Stimulated activated CD4-positive, alpha-beta T cell treated with anti-CD3 and anti-CD28 coated beads, Interleukin-4, amount 100 ng/mL, for 24 hours (primary cell): ENCODE measurements at places on chromosomes 13 and 19.
A peak's percentile ranks its signal among the peaks of the same experiment; 100 is the strongest.

DNA sequence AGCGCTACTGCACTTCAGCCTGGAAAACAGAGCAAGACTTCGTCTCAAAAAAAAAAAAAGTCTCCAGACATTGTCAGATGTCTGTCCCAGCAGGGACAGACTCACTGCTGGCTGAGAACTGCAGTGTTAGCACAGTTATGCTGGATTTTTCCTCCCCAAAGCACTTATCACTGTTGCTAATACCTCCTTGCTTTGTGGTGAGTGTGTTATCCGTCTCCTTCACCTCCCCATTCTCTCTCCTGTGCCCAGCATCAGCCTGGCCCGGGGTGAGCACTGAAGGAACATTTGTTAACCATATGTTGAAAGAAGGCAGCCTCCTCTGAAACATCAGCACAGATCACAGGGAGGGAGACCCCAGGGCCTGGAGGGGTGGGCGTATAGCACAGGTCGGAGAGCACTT is 11.3 kb downstream of the MYO9B start:
- DNase-seq = no peak

- DNase-seq = no peak
These were observed 47.7 kb downstream of the DOCK9 start for GRCh38 chr13:98930151-98930591.

DNA sequence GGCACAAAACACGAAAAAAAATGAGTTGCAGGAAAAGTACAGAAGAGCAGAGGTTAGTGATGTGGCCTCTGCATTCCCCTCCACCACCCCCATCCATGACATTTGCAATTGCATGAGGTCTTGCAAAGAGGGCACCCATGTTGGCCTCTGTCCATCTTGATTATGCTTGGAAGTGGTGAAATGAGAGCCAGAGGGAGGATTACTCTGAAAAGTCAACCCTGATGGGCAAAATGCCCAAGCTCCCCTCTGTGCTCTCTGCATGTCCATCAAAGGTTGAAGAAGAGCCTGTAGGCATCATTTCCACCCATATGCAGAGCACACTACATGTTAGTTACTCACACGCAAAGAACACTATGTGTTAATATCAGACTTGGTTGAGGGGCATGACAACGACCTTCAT is 71.4 kb downstream of the SLC15A1 start:
- no peak for DNase-seq

GRCh38 chr13:100513987-100514670 is 74.5 kb downstream of the GGACT start:
- DNase-seq = no peak

- DNase-seq = no peak
These were observed 1146.1 kb downstream of the EFNB2 start for GRCh38 chr13:105389373-105389772.

- DNase-seq = no peak
These were observed 17.6 kb upstream of the RASA3 start for GRCh38 chr13:114149774-114150740.

DNA sequence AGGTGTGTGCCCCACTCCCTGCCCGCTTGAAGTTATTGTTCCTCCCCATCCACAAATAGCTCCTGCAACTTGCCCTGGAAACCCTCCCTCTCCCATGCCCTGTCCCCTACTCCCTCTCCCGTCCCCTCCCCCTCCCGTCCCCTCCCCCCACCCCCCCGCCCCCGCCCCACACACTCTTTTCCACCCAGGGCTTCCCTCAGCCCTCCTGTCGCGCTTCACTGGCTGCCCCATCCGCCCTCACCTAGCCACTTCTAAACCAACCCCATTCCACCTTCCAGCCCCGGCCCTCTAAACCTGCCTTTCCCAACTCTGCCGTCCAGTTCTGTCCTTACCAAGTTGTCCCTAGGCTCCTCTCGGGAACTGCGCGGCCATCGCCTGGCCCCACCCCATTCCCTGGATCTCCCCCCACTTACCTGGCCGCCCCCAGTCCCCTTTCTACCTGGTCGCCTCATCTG is 993 bp downstream of the RGL3 start:
- DNase-seq = no peak

- DNase-seq = no peak
These were observed 354.9 kb upstream of the SPRY2 start for GRCh38 chr13:80695841-80696240.

- DNase-seq = no peak
These were observed 8.4 kb downstream of the RGL3 start for GRCh38 chr19:11410682-11411081.

DNA sequence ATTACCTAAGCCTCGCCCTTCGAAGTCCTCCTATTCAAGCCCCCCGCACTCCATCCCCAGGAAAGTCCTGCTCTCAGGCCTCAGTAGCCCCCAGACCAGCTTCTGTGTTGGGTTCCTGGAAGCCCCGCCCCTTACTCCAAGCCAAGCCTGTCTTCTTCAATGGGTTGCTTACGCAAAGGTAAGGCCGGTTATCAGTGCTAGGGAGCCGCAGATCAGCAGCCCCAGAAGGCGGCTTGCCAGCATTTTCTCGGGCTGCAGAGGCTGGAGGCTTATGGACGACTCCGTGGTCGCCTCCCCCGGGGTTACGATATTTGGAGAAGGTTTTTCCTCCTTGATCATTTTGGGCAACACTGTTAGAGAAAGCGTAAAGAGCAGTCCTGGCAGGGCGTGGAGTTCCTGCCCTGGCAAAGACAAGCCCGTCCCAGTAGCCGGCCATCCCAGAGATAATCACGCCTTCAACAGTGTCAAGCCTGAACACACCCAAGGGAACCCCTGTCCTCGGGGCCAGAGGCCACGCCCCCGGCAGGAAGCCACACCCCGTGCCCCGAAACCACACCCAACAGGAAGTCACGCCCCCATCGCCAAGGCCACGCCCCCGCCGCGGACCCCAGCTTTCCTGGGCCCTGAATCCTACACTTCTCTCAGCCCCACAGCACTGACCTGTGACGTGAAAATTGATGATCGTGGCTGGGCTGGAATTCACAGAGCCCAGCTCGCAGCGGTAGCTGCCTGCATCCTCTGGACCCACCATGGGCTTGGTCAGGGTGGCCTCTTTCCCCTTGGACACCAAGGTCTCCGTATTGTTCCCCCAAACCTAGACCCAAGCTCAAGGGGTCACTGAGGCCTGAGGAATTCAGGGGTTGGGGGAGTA is 954 bp upstream of the RASIP1 start:
- DNase-seq = peak; percentile 32

DNA sequence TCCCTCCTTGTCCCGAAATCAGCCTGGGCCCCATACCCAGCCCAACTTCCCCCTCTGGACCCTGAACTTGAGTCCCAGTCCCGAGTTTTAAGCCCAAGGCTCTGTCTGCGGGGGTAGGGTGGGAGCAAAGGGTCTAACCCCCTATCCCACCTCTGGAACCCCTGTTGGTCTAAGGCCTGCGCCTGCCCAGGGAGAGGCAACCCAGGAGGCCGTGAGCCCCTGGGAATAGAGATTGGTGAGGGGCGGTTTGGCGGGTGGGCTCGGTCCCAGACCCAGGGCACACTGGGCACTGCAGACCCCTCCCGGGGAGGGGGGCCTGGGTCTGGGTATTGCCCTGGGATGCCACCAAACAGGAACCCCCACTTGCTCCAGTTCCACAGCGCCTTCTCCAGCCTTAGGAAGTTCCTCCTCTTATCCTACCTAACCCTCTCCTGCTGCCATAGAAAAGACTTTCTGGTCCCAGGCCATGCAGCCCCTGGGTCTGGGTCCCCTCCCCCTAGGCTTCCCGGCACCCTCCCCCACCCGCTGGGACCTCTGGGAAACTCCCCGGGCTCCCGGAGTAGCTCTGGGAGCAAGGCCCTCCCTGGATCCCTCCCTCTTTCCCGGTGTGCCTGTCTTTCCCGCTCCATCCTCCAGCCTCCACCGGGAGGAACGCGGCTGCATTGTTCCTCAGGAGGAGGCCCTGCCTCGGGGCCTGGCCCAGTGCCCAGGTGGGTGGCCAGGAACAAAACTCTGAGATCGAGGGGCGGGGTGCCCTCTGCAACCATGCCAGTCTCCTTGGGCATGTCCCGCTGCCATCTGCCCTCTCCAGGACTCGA is 33.6 kb upstream of the NANOS3 start:
- DNase-seq = no peak

DNA sequence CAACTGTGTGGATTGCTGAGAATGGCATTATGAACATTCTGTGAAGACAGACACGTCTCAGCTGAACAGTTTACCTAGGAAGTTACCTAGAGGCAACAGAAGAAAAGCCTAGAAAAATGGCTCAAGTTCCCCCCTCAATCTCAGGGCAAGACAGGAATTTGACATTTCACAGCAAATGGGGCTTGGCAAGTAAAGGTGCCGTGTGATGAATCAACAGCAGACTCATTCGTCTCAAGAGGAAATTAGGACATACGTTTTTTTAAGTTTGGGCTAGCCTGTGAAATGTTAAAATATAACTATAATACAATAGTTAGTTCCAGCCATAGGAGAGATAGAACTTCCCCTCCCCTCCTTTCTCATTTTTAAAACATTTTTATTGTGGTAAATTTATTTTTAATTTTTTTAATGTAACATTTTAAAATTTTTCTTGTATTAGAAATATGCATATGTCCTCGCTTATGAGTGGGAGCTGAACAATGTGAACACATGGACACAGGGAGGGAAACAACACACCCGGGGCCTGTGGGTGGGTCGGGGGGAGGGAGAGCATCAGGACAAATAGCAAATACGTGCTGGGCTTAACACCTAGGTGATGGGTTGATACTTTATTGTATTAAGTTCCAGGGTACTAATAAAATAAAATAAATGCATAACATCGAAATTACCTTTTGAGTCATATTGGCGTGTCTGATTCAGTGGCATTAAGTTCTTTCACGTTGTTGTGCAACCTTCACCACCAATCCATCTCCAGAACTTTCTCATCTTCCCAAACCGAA is 116.0 kb downstream of the COL4A2 start:
- no peak for DNase-seq

DNA sequence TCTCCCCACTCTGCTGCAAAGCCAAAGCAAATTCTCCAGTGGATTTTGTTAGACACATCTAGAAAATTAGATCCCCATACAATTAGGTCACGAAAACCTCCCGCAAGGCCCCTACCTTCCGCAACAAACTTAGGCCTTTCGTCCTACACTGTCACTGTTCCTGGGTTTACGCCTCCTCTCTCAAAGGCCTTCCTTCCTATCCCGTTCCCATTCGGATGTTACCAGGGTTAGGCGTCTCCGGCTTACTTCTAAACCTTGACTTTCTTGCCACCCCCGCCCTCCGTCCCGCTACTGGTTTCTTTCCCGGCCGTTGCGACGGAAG is 754 bp downstream of the RNF6 start:
- DNase-seq = no peak

DNA sequence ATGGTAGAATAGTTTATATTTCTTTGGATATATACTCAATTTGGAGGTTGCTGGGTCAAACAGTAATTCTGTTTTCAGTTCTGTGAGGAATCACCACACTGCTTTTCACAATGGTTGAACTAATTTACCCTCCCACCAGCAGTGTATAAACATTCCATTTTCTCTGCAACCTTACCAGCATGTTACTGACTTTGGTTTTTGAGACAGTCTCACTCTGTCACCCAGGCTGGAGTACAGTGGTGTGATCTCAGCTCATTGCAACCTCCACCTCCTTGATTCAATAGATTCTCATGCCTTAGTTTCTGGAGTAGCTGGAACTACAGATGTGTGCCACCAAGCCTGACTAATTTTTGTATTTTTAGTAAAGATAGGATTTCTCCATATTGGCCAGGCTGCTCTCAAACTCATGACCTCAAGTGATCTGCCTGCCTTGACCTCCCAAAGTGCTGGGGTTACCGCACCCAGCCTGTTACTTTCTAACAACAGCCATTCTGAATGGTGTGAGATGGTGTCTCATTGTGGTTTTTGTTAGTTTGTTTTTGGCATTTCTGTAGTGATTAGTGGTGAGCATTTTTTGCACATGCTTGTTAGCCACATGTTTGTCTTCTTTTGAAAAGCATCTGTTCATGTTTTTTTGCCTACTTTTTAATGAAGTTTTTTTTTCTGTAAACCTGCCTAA is 12.5 kb downstream of the ZNF714 start:
- DNase-seq = no peak

GRCh38 chr19:12364391-12365235 is 870 bp downstream of the ZNF442 start:
- DNase-seq = peak; percentile 4

GRCh38 chr13:42747399-42747873 is 33.9 kb upstream of the FAM216B start:
- no peak for DNase-seq

DNA sequence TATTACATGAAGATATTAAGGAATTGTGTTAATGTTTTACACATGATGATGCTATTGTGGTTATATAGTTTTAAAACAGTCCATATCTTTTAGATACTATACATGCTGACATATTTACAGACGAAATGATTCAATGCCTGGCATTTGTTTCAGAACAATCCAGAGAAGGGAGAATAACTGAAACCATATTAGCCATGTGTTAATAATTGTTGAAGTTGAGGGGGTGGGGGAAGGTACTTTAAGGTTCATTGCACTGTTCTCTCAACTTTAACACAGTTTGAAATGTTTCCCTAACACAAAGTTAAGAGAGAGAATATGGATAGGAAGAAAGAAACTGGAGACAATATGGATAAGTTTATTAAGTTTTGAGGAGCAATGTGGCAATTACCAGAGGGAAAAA is 5.8 kb downstream of the CRYL1 start:
- no peak for DNase-seq

GRCh38 chr19:46068345-46069258 is 27.8 kb upstream of the IGFL4 start:
- no peak for DNase-seq

- DNase-seq = no peak
These were observed 62.2 kb upstream of the TM9SF2 start for GRCh38 chr13:99439048-99439447.

DNA sequence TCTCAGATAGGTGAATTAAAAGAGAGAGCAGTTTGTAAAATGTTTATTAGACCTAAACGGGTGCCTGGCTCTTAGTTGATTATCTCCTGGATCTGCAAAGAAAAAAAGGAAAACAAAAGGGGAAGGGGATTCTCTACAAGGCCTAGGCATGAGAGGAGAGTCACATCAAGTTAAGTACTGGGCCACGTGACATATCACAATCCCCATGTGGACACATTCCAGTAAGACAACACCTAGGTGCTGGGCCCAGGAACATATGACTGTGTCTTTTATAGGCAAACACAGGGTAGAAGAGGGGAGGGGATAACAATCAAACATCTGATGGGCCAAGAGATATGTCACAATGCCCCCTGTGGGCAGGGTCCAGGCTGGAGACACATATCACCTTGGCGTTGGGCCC is 4.2 kb upstream of the ZNF91 start:
- DNase-seq = no peak

DNA sequence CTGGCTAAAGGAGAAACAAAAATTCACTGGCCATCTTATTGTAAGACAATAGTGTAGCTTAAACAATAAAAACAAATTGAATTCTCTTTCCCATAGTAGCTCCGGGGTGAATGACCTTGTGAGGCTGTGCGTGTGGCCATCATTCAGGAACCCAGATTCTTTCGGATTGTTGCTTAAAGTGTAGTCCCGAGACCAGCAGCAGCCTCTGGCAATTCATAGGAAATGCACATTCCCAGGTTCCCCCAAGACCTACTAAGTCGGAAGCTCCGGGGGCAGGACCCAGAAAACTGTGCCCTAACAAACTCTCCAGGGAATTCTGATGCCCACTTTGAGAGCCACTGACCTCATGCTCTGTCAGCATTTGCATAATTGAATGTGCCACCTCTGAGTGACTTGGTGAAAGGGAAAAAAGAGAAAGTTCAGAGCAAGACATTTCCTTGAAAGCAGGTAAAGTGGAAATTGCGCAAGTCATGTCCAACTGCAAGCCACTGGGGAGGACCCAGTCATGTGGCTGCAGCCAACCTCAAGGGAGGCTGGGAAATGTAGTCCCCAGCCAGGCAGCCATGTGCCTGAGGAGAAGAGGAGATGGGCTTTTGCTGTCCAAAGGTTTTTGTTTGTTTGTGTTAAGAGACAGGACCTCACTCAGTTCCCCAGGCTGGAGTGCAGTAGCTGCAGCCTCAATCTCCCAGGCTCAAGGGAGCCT is 50.7 kb upstream of the PNMA8B start:
- no peak for DNase-seq
